ENCODE measurements at places on chromosomes 12 and 14. TPM values are rescaled to one million over a fixed set of nuclear protein-coding genes. Genes with fewer than 3 reads are reported as not detected.

DNA sequence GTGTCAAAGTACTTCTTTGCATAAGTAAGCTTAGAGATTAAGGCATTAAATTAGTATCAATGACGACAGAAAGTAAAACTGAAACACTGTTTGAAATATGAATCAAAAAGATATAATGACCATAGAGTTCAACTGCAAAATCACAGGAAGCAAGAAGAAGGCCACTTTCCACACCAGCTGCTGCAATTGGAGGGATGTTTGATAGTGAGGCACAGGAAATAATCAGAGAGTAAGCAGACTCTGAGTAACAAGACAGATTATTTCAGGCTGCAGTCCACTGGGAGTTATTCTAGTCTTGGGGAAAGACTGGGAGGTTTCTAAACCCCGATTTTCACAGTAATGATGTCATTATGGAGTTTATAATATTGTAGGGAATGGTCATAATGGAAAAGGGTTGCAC is 12.9 kb downstream of the MDGA2 start:
- DNase-seq, result no peak

DNA sequence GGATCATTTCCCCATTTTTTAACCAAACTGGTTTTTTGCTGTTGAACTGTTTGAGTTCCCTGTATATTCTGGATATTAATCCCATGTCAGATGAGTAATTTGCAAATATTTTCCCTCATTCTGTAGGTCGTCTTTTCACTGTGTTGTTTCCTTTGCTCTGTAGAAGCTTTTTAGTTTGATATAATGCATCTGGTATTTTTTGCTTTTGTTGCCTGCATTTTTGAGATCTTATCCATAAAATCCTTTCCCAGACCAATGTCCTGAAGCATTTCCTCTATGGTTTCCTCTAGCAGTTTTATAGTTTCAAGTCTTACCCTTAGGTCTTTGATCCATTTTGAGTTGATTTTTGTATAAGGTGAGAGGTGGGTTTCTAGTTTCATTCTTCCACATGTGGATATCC is 71.3 kb downstream of the LRP6 start:
- no peak for DNase-seq

GRCh38 chr12:7128681-7129286 is at the start of gene RBP5:
TSS of gene RBP5 (minus strand) at chr12:7128889. CDS start at chr12:7128775, 114 bp downstream.
- no peak for DNase-seq

GRCh38 chr14:47539031-47539461 is 136.4 kb downstream of the MDGA2 start:
- DNase-seq, result peak; percentile 29

GRCh38 chr12:31872831-31873604 is 86.2 kb upstream of the RESF1 start:
- DNase-seq, result no peak

DNA sequence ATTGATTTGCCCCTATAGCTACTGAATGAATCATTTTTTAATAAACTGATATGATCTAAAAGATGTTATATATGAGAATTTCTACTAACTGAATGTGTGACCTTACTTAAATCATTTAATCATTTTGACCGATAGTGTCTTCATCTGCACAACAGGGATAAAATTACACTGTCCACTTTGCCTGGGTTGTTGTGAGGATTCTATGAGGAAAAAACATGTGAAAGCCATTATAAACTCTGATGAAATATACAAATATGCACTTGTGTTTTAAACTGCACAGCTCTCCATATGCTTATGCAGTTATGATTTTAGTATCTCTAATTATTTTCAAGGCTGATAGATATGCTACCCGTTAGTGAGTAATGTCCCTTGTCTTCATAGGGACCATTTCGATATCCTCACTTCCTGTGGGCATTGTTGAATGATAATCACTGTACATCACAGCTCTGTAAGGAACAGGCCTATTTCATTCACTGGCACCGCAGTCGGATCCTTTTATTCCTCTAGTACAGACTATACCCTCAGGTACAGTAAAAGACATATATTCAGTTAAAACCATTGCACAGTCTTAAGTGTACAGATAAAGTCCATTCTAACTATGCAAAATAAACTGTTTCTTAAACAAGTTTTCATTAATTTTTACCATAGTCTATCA is 88.7 kb upstream of the RAP1B start:
- DNase-seq, result no peak

DNA sequence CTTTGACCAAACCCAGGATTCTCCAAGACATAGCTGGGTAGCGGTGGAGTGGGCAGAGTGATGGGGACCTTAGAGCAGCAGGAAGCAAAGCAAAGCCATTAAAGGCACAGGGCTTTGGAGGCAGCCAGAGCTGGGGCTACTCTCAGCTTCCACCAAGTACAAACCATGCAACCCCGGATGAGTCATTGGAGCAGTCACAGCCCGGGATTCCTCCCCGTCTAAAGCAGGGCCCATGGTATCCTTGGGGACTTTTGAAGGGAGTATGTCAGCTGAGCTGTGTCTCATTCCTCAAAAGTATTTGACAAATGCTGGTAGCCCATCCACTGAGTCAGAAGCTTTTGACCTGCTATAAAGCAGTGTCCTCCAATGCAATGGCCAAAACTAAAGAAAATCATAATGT is 9.7 kb upstream of the IFI27 start:
- peak; percentile 28 for DNase-seq

- no peak for DNase-seq
Observed at GRCh38 chr14:24938593-24938992, 111.4 kb downstream of the STXBP6 start.

- no peak for DNase-seq
Observed at GRCh38 chr12:117014342-117014887, 84.8 kb downstream of the TESC start.

- peak; percentile 17 for DNase-seq
Observed at GRCh38 chr14:31843361-31844091, 233.6 kb upstream of the ARHGAP5 start.

DNA sequence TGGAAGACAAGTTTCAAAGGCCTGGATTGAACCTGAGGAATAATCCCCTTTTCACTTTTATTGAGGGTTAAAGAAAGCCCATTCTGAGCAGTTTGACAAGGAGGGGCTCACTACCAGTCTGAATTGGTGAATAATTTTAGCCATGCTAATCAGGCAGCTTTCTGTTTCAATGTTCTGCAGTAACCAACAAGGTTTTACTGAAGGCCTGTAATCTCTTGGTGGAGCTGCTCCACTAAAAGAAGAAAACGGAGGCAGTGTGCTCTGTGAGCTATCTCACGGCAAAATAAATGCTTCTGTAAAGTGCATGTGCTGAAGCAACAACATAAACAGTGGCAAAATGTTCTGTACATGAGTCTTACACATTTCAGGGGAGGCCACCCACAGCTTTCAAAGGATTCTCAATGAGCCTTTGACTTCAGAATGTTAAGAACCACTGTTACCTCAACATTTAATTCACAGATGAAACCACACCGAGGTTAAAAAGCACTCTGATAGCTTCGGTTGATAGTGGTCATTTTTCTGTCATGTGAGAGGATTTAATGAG is 111.2 kb downstream of the LRIG3 start:
- no peak for DNase-seq

GRCh38 chr12:92466391-92467305 is 236.1 kb upstream of the PLEKHG7 start:
- no peak for DNase-seq

DNA sequence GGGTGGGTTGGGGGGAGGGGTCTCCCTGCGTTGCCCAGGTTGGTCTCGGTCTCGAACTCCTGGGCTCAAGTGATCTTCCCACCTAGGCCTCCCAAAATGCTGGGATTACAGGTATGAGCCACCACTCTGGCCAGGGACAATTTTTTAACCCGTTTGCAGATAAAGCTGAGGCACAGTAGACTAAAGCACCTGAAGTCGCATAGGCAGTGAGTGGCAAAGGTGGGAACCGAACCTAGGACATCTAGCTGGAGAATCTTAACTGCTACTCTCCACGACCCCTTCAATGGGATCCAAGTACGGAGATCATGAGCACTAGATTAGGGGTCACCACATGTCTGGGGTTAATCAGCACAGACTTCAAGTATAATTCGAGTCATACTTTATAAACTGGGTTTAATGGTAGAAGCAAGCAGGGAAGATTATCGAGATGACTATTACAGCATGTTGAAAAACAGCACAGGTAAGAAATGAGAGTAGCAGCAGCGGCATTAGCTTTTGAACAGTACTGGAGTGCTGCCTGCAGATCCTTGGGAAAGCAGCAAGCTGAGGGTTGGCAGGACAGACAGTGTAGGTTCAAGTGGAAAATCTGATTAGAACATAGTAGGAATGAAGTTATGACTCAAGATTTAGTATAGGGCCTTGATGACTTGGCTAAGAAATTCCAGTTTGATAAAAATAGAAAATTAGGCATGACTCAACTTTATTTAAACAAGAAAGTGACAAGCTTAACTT is 23.9 kb downstream of the NID2 start:
- peak; percentile 56 for DNase-seq

DNA sequence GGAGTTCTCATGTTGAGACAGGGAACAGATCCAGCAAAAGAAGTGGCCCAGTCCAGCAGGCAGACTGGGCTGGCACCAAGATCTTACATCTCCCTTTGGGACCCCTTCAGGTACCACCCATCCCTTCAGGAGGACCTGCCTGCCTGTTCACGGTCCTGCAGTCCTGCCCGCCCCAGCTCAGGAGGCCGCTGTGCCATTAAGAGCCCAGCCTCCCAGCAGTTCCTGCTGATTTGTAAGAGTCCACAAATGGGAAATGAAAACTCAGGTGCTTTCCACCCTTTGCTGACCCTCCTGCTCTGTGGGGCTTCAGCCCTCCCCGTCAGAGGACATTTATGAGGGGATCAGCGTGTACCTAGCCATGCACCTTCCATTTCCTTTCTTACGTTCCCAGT is 39.5 kb downstream of the C14orf132 start:
- DNase-seq, result no peak

- DNase-seq, result no peak
Observed at GRCh38 chr12:91482231-91482630, 299.6 kb upstream of the DCN start.

- peak; percentile 83 for DNase-seq
Observed at GRCh38 chr12:45268672-45269411, 52.9 kb downstream of the ANO6 start.

DNA sequence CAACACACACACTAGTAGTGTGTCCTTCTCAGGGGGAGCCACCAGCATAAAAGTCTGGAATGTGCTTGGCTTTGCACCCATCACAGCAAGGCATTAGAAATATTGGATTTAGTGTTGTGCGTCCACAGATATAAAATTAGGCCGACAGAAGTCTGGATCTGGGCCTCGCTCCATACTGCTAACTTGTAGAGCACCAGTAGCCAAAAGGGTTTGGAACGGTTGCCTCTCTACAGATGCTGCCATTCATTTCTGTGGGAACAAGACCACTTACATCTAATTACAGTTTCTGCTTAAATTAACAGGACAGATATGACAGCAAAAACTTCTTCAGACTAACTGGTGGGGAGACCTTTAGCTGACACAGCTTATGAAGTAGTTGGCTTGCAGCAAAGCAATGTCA is 94.2 kb downstream of the EXOC5 start:
- no peak for DNase-seq

DNA sequence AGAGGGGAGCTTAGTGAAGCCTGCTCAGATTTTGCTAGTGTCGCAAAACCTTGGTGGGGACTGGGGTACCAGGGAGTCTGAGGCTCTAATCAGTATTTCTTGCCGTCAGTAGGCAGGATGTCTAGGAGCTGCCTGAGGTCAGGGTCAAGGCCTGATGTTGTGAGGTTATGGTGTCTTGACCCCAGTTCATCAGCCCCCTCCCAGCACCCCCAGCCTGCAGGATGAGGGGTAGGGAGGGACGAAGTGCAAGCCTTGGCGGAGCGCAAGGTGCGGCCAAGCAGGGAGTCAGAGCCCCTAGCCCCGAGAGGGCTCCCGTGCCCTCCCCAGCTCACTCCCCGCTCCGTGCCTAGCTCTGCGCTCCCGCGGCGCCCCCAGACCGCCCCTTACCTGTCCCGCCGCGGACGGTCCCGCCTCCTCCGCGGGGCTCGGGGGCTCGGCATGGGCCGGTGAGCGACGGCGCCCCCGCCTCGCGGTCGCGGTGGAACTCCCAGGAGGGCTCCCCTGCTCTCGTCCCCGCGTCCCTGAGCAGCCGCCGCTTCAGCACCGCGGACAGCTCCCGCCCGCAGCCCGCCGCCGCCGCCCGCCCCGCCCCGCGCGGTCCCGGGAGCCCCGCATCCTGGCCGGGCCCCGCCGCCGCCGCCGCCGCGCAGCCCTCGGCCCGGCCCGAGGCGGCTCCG is 347 bp downstream of the SYNDIG1L start:
- peak; percentile 14 for DNase-seq

- DNase-seq, result no peak
Observed at GRCh38 chr14:104931771-104932675, 7.3 kb downstream of the PLD4 start.

- DNase-seq, result no peak
Observed at GRCh38 chr12:59632408-59632807, 36.6 kb downstream of the SLC16A7 start.

GRCh38 chr14:41615011-41615595 is 8.4 kb downstream of the LRFN5 start:
- no peak for DNase-seq

- DNase-seq, result no peak
Observed at GRCh38 chr12:31300341-31300740, 25.6 kb downstream of the SINHCAF start.

DNA sequence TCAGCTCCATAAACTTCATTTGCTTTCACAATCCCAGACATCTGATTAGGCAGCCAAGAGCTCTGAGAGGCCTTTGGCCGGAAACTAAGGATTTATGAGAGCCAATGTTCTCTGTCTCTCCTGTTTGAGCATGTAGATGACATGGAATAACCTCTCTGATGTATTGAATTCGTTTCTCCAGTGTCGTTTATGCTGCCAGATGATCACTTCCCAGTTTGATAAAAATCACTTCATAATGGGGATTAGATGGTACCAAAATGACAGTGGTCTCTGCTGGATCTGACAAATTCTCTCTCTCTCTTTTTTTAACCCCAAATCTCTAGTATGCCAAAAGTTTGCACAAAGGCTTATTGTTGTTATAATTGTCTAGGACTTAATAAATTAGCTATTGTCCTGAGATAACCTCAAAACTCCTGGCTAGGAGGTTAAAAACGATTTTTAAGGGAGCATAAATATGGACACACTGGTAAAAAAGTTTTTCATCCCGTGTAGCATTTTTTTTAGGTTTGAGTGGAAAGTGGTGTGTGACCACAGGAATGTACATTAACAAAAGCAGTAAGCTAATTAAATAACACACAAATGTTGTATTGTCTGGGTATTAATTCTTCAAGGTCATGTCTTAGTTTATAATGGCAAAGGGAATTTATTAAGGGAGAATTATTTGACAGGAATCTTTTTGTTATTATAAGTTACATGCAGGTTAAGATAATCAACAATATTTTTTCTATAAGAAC is 82.6 kb upstream of the USP44 start:
- DNase-seq, result no peak

DNA sequence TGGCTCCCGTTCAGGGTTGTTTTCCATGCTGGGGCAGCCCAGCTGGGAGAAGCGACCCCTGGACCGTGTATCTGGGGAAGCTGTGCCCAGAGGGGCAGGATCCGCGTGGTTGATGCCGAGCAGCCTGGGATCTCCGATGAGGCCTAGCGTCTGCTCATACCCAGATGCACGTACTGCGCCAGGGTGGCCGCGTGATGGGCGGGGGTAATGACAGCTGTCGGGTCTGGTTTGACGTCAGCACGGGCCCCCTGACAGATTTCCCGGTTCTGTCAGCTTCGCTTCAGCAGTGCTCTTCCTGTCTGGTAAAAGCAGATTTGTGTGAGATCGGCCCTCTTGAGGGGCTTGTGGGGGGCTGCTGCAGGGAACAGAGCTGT is 147.3 kb downstream of the TSPAN9 start:
- DNase-seq, result no peak

GRCh38 chr14:54767139-54767431 is 135.5 kb downstream of the GCH1 start:
- no peak for DNase-seq

Gene SERPINA12
- not detected for total RNA-seq

Gene MMP17
- 1.0 TPM for total RNA-seq

Measured in Caki2 (cell line).